ENCODE measurements at places on chromosomes 12 and 14. TPM values are rescaled to one million over a fixed set of nuclear protein-coding genes. Genes with fewer than 3 reads are reported as not detected.

- peaks cover 64% of the 10 kb centered on the region for H3K4me1 ChIP-seq
- H3K27ac ChIP-seq, result peak overlapping the region; percentile 91
- H3K27me3 ChIP-seq, result no peaks in the 10 kb centered on the region
- H3K36me3 ChIP-seq, result no peaks in the 10 kb centered on the region
Measured at GRCh38 chr12:69475237-69475975, 5.2 kb downstream of the FRS2 start.

DNA sequence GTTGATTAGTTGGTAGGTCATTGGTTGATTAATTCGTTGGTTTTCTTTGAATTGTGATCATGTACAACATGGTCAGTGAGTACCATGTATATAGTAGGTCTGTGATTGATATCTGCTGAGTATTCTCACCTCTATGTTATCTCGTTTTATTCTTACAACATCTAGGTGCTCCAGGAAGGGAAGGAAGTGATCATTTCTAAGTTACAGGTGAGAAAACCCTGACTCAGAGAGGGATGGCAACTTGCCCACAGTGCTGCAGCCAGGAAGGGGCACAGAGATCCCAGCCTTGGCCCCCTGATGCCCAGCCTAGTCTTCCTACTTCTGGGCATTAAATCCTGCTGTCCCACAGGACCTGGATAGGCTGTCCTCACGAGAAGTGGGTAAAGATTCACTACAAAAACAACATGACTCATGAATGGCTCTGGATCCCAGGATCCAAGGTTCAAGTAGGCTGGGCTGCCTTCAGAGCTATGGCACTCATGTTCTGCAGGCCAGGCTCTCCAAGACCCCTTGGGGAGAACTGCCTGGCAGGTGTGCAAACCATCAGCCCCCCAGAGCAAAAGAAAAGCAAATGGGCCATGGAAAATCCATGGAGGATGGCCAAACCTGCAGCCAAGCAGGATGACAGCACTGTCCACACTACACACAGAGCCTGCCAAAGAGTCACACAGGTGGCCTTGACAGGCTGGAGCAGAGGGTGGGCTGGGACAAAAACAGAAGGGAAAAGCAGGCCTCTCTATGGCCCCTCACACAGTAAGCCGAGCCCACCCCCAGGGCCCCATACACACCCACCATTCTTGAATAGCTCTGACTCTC is 146.2 kb downstream of the BCL11B start:
- no peaks in the 10 kb centered on the region for H3K27me3 ChIP-seq
- DNase-seq, result peak; percentile 59
- no peaks in the 10 kb centered on the region for H3K36me3 ChIP-seq
- H3K4me1 ChIP-seq, result peaks cover 7% of the 10 kb centered on the region

- no peaks in the 10 kb centered on the region for H3K36me3 ChIP-seq
- no peaks in the 10 kb centered on the region for H3K4me1 ChIP-seq
- H3K27me3 ChIP-seq, result peaks cover 67% of the 10 kb centered on the region
- no peak for DNase-seq
- H3K27ac ChIP-seq, result no peak overlapping the region
Measured at GRCh38 chr12:78870539-78870938, 6.0 kb downstream of the SYT1 start.

Gene WSCD2
- 0.86 TPM for total RNA-seq

Gene RACGAP1
- total RNA-seq, result 28.3 TPM

Gene GPR137C
- total RNA-seq, result 2.2 TPM

Gene C12orf50
- total RNA-seq, result not detected

Measured in osteocyte (in vitro differentiated cells).